Amniotic stem cell (primary cell): ENCODE measurements at places on chromosomes 16 and 17.

DNA sequence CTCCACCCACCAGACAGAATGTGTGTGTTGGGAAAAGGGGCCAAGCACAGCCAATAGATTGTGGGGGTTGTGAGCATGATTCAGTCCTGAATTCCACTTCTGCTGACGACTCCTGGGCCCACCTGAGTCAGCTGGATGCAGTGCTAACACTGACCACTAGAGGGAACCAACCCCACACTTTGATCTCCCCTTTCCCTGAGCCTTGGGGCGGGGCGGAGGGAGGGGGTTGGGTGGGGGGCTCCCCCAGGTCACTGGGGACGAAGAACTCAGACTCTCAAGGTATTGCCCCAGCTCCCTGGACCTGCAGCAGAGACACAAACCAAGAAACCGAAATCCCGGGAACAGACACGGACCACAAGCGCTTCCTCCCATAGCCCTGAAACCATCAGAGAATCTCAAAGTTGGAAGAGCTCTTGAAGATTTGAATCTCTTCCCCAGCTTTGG, 621 bp upstream of the CSHL1 start:
- DNase-seq = no peak

DNA sequence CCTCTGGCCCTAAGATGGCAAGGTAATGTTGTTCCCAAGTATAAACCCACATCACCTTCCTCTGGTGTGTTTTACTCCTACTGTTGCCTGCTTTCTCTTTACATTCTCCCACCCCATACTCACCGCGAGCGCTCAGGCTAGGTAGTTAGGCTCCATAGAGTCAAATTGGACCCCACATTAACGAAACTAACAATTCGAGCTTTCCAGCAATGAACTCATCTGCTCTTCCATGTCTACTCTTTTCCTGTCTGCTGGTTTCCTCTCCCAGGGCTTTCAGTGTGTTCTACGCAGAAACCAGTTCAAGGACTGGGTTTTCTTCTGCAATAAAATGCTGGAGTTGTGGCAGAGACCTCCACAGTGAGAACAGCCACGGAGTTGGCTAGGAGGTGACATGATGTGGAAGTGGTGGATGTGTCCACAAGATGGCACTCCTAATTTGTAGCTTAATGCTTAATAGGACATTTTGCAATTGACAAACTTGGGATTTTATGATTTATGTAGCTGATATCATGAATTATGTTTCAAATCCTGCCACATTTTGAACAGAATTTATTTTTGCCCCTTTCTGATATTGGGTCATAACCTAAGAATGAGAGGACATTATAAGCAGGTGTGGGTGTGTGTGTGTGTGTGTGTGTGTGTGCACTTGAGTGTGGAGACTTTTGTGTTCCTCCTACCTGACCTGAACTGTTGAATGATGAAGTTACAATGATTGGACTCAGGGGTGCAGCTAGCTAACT, 2.2 kb upstream of the UQCRC2 start:
- DNase-seq = no peak

- DNase-seq = no peak
Observed at GRCh38 chr17:6643451-6644125, 2.7 kb downstream of the TXNDC17 start.

DNA sequence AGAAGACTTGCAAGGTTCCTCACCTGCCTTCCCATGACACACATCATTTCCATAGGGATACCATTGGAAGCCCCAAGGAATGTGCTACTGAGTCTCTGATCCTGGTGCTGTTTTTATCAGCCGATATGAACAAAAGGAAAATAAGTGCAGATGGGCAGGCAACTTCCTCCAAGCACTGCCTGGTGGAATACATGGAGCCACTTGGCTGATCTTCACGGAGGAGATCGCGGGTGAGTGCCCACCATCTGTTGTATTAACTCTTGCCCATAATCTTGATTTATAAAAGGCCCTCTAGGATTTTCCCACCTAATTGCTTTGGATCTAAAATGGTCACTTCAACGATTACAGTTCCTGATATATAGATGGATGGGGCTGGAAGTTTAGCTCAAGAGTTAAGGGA, 24.7 kb upstream of the CDRT15 start:
- no peak for DNase-seq

- DNase-seq = peak; percentile 62
Observed at GRCh38 chr16:4115209-4115948, 863 bp downstream of the ADCY9 start.

DNA sequence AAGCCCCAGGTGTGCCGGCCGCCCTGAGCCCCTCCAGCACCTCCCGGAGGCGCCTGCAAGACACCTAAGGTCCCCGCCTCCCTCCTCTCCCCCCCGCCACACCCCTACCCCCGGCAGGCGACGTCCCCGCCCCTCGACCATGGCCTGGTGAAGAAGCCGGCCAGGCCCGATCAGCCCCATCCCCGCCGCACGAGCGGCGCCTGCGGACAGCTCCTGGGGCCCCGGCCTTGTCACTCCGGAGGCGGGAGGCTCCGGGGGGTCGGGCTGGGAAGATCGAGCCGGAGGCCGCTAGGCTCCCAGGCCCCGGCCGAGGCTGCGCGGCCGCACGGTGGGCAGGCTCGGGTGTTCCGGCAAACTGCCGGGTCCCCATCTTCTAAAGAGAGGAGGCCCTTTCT, 405 bp upstream of the ACE start:
- no peak for DNase-seq

- no peak for DNase-seq
Observed at GRCh38 chr17:72056727-72057290, 64.0 kb upstream of the SOX9 start.

- DNase-seq = no peak
Observed at GRCh38 chr17:77770331-77771105, 188.0 kb upstream of the TNRC6C start.

GRCh38 chr17:54194268-54194667, 371.5 kb downstream of the KIF2B start:
- DNase-seq = no peak

DNA sequence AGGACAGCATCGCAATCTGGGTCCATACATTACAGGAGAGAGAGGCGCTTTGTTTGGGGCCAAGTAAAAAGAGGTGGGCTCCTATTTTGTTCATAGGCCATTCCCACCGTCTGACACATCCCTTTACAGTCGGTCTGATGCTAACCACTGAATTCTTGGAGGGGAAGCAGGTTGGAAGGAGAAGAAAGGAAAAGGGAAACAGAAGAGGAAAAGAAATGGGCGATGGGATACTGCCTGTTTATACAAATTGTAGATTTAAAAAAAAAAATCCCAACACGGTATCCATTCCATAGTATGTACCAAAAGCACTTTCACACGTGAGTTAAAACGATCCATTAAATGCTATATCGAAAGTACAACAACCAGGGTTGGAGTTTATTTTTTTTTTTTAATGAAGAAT, 4.0 kb upstream of the ZFHX3 start:
- DNase-seq = no peak

DNA sequence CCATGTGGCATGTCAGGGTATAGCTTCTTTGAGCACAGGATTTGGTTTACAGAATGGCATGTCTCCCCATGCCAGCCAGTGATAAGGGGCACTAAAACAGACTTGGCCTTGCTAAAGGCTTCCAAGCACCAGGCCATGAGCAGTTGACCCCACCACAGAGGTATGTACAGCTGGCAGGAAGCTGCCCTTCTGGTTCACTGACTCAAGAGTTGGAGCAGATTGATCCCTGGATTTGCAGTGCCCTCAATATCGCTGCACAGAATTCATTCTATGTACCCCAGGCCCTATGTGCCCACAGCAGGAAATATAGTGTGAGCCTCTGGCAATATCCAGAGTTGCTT, 24.3 kb downstream of the HLF start:
- no peak for DNase-seq

DNA sequence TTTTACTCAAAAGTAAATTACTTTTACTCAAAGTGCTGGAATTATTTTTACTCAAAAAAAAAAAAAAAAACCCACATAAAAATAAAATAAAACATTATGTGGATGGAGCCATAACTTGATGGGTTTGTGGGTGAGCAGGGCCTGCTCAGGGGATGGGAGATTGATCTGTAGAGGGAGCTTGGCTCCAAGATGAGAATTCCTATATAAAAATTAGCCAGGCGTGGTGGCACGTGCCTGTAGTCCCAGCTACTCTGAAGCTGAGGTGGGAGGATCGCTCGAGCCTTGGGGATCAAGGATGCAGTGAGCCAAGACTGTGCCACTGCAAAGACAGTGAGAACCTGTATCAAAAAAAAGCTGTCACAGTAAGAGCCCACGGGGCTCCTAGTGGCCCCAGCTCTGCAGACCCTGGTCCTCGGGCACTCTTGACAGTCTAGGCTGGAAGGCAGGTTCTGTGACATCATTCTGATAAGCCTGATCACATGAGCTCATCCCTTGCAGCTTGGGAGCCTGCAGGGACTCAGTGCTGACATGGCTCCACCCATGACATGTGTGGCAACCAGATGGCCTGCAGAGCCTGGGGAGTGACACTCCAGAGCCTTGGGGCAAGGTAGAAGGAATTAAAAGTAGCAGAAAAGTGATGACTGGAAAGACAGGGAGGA, 42.5 kb downstream of the ST3GAL2 start:
- no peak for DNase-seq

DNA sequence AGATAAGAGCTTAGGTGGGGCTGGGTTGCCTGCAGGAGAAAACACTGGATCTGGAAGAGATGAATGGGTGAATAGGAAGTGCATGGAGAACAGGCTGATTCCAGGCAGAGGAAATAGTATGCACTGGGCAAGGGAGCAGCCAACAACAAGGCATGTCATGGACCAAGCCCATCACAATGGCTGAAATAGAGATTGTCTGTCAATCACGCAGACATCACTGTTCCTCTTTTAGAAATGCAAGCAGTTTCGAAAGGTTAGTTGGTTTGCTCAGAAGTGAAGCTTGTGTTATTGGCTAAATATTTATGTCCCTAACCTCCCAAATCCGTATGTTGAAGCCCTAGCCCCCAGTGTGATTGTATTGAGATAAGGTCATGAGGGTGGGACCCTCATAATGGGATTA, 621.7 kb upstream of the CDH11 start:
- no peak for DNase-seq

DNA sequence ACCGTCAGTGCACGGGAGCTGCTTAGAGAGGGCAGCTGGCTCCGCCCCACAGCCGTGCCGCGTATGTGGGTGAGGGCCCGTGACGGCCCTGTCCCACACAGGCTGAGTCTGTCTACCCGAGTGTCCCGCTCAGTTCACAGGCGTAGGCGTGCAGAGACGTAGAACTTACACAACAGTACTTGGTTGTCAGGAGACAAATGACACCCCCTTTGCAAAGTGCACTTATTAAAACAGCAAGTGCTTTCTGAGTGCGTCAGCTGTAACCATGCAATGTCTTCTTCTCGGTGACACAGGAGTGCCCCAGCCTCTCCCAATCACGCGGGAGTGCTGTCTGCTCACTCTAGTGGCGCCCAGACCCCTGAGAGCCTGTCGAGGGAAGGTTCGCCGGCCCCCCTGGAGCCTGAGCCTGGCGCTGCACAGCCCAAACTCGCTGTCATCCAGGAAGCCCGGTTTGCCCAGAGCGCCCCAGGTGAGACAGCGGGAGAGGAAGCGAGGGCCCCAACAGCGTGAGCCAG, 64.2 kb downstream of the FOXK2 start:
- no peak for DNase-seq

DNA sequence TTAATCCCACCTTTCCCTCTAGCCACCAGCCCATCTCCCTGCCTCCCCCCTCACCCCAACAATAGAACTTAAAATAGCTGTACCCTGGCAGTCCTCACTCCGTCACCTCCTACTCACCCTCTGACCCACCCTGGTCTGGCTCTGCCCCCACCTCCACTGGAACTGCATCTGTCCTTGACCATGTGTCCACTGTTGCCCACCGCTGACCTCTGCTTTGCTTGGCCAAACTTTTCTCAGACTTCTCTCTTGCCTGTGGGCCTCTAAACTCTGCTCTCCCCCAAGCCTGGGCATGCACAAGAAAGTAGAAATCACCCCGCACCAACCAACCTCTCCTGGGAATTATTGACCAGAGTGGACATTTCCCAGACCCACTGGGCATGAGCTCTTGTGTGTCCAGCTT, 169.8 kb downstream of the WSCD1 start:
- no peak for DNase-seq

- DNase-seq = no peak
Observed at GRCh38 chr17:10316801-10317542, 55.8 kb downstream of the MYH13 start.

DNA sequence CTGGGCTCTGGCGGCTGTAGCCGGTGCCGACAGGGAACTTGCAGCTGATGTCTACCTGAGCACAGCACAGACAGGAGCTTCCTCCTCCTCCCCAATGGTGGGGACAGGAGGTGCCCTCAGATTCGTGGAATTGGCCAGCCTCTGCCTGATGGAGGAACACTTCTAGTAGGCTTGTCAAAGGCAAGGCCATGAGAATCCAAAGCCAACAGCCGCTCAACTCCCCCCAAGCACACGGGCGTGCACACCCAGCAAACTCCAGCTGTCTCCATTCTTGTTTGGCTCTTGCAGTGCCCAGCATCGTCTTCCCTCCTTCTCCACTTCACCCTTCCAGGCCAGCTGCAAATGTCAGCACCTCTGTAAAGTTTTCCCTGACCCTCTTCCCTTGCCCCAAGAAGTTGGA, 35.1 kb downstream of the SCNN1G start:
- DNase-seq = no peak

GRCh38 chr17:83119987-83120864, 40.8 kb downstream of the METRNL start:
- no peak for DNase-seq

DNA sequence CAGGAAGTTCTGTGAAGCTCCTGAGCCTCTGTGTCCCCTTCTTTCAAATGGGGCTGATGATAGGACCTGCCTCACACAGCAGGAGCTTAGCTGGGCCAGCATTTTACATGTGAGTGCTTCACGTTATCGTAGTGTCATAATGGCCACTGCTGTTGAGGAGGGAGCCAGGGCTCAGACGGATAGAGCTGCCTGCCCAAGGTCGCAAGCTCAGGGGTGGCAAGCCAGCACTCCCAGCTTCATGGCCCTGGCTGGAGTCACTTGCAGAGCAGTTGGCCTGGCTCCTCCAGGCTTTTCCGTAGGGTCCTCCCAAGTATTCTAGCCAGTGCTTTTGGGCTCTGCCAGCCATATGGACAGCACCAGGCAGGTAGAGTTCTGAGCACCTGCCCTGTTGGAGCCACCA, 115.1 kb downstream of the SOCS1 start:
- no peak for DNase-seq

DNA sequence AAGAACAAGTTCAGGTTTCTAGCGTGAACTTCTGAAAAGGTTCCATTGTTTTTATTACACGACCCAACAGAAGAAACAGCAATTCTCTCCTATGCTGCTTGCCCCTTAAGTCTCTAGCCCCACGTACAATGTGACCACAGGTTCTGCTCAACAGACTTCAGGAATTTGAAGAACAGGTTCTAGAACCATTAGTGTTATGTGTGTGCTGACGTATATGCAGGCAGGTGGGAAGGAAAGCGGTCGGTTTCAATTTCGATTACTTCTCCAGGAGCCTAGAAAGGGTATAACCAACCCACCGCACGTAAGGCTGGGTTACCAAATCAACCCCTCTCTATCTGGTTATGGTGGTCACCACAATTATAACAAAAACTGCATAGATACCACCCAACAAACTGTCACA, 39.4 kb downstream of the XPO6 start:
- DNase-seq = no peak

GRCh38 chr16:3046641-3047386, 453 bp downstream of the MMP25 start:
- no peak for DNase-seq
